ENCODE measurements at places on chromosomes 2 and 18. TPM values are rescaled to one million over a fixed set of nuclear protein-coding genes. Genes with fewer than 3 reads are reported as not detected.

GRCh38 chr2:43081131-43081765 is 145.2 kb downstream of the ZFP36L2 start:
- DNase-seq, result no peak

GRCh38 chr2:22499082-22499839 is 885.7 kb upstream of the KLHL29 start:
- DNase-seq, result no peak

GRCh38 chr2:2788076-2788475 is 457.0 kb upstream of the MYT1L start:
- DNase-seq, result no peak

GRCh38 chr2:212384027-212384426 is 154.6 kb downstream of the ERBB4 start:
- DNase-seq, result no peak

- no peak for DNase-seq
These were observed 9.8 kb downstream of the HNRNPLL start for GRCh38 chr2:38592951-38593350.

GRCh38 chr2:107712857-107713256 is 113.8 kb upstream of the RGPD4 start:
- no peak for DNase-seq

DNA sequence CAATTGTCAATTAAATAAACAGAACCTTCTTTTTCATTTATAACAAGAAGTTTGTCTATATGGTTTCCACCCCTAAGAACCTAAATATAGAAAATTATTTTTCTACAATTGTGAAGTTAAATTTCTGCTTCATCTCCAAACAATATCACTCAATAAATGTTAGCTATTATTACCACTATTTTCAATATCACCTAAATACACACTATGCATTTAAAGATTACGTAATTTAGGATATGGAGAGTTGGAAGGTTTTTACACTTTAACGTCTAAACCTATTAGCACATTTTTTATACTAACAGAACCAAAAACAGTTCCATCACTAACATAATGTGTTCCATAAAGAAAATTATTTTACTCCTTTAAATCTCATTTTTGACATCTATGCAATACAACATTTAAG is 48.0 kb downstream of the ROCK2 start:
- DNase-seq, result no peak

- DNase-seq, result peak; percentile 62
These were observed 182.5 kb downstream of the C1D start for GRCh38 chr2:67880291-67880761.

DNA sequence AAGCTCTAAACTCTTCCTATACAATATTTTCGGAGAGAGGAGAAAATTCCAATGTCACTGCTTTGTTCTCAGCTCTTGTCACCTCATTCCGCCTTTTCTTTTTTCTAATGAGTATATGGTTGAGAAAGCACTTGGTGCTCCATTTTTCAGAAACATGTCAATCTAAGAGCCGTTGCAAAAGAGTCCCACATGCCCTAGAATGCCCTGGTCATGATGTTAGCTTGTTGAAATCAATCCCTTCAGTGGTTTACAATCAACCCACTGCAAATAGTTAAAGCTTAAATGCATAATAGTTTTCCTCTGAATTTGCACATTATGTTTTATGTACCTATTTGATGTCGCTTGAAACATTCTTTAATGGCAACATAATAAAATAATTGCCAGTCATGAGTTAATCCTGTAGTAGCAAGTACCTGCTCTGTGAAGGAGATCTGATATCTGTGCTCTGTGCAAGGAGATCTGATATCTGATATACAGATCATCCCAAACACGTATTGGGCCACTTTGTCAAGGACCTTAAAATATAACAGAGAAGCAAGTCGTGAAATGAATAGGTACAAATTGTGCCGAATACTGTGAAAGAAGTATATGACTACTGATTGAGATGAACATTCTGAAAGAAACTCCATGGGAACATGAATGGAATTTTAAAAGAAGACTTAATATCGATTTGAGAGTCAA is 1633.5 kb downstream of the SUCLG1 start:
- no peak for DNase-seq

DNA sequence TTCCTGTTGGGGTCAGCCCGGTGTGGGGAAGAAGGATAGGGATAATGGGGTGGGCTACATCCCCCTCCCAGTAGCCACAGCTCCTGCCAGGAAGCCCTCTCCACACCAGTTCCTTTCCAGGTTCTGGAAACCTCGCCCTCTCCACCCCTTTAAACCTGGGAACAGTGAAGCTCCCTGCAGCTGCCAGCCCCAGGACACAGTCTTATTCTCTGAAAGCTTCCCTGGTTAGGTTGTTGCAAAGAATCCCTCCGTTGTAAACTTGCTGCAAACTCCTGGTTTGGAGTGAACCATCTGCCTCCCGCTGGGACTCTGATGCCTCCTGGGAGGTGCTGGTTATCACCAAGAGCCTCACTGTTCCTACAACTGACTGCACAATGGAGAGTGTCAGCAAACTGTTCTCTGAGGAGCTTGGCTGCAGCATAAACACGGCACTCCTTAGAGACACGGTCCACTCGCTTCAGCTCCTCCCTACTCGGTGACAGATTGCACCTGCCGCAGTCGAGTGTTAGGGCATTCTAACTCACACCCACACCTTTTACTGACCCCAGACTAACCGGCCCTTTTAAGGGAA is 261.8 kb upstream of the RAB6C start:
- peak; percentile 65 for DNase-seq

GRCh38 chr2:101124643-101125366 is 26.4 kb downstream of the TBC1D8 start:
- no peak for DNase-seq

GRCh38 chr2:206832873-206833272 is 67.5 kb downstream of the FASTKD2 start:
- no peak for DNase-seq

- no peak for DNase-seq
These were observed 29.7 kb downstream of the CCDC141 start for GRCh38 chr2:179020156-179020750.

- DNase-seq, result no peak
These were observed 57.2 kb downstream of the CDC42EP3 start for GRCh38 chr2:37614061-37614738.

DNA sequence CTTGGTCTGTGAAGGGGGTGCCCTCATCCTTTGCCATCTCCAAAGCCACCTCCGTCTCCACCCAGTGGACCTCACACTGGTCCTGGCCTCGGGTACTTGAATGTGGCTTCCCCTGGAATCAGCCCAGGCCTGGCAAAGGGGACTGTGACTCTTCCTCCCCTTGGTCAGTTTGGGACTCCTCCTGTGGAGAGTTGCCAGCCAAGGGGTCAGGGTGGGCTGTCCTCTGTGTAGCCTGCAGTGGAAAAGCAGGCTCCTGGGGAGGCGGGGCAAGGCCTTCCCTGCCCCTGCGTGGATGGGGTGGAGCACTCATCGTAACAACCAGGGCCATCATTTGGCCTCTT is 59.8 kb downstream of the INHBB start:
- DNase-seq, result no peak

DNA sequence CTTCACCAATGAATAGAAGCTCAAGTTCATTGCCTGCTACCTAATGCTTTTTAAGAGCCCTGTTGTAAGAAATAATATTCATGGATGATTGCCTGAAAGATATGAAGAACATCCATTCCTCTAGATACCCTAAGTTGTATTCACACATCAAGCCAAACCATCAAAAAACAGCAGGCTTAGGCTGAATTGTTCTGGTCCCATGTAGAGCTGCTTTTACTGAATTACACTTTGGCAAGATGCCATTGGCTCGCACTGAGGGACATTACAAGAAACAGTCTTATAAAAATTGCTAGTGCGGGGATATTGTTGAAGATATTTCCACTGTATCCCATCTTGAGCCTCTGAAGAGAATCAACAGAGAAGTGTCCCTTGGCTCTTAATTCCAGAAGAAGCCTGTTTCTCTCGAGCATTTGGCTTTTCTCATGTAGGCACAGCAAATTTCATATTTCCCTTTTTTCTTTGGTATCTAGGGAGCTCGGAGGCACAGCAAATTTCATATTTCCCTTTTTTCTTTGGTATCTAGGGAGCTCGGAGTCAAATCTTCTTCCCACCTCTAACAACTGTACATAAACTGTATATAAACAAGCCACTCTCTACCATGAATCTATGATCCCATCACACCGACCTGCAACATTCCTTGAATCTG is 107.5 kb downstream of the COLEC12 start:
- no peak for DNase-seq

DNA sequence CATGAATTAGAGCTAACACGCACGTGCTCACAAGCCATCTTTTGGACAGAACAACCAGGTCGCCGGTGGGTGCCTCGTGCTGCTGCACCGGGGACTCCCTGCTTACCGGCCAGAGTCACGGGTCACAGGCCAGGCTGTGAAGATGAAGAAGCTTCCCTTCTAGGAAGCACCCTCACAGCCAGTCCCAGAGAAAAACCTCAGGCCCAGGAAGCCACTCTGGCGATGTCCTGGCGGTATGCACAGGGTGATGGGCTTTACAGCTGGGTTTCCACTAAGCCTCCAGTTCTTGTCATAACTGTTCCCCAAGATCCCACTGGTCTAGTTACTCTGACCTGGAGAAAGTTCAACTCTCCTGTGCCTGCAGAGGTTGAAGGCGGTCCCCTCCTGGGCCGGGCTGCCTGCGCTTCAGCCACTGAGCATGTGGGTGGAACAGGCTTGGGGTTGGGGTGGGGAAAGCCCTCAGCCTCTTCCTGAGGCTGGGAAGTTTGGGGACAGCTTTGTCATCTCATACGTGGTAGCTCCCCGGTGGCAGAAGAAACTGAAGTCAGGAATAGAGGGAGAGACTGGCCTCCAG is 15.2 kb upstream of the DIS3L2 start:
- DNase-seq, result no peak

DNA sequence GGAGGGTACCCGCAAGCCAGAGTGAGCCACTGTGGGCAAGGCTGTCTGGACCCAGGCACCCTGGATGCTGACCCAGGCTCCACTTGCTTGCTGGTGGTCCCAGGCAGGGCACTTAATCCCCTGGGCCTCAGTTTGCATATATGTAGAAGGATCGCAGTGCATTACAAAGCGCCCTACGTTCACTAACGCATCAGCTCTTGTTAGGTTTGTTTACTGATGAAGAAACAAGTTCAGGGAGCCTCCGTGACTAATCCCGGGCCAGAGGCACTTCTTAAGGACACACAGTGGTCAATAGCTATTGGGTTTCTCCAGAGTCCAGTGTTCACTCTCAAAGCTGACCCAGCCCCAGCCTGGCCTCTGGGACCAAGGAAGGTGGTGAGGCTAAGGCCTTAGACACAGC is 70.2 kb downstream of the LBH start:
- no peak for DNase-seq

GRCh38 chr2:74696829-74697228 is 42.8 kb downstream of the SEMA4F start:
- DNase-seq, result no peak

GRCh38 chr2:202612145-202612544 is 22.6 kb upstream of the FAM117B start:
- DNase-seq, result no peak

DNA sequence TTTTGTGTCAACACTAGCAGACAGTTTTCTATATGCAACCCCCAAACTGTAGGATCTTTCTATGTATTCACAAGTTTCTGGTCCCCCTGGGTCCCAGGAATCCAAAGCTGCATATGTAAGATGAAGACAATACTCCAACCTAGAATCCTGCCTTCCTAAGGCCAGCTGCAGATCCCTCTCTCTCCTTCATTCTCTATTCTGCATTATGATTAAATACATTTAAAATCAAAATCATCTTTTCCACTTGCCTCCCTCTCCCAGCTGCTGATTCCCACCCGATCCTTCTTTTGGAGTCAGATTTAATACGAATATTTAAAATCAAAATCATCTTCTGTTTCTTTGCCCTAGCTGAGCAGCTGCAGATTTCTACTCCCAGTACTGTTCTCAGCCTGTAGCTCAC is 783.0 kb upstream of the ZEB2 start:
- no peak for DNase-seq

DNA sequence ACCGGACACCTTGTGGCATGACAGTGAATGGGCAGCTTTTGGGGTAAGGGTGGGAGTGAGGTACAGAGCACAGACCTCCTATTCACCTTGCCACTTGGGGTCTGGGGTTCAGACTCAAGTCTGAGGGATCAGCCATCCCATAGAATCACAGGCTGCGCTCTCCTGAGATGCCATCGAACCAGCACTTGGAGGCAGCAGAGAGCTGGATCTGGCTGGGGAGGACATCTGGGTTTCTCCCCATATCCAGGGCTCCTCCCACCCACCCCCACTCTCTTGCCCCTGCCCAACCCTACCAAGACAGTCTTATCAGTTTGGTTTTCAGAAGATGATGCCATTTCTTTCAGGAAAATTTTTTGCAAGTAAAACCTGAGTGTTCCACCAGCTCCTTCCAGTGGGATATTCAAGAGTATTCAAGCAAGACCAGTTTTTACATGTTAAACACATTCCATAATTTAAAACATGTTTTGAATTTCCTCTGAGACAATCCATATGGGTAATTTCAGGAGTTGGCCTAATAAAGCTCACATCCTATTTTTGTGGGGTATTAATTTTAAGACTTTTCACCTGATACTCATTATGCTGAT is 29.2 kb upstream of the TEX44 start:
- DNase-seq, result no peak

DNA sequence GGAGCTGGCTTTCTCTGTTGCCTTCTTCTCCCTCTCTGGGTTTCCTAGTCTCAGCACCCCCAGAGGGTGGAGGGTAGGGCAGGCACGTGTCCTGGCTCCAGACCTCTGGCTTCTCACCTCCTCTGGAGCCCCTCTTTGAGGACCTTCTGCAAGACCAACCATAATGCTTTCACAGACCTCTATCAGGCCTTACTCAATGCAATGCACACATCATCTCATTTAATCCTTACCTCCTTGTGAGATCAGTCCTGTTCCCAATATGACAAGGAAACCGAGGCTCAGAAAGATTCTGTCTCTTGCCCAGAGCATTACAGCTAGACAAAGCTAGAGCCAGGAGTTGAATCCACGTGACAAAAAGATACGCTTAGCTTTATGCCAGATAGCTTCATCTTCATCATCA is 8.2 kb downstream of the ATOH8 start:
- DNase-seq, result no peak

- DNase-seq, result no peak
These were observed 358.9 kb upstream of the ETAA1 start for GRCh38 chr2:67038195-67038594.

GRCh38 chr2:25417715-25418369 is 76.1 kb upstream of the DNMT3A start:
- no peak for DNase-seq

GRCh38 chr18:38900445-38900844 is 1334.8 kb upstream of the CELF4 start:
- DNase-seq, result no peak

DNA sequence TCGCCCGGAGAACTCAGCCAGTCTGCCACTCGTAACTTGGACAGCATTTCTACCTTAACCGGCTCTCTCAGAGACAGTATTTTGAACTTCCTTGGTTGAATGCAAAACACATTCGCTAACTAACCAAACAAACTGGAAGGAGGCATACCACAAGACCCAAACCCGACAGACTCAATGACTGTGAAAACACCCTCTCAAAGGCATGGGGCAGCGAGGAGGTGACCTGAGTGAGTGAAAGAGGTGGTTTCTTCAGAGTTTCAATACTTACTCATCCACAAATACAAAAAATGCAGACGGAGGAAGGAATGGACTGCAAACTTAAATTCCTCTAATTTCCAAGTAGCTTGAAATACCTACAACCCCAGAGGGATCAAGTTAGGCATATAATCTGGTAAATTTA is 132.9 kb downstream of the GAREM1 start:
- no peak for DNase-seq

The IL1R1 gene
- 24.9 TPM for polyA plus RNA-seq

The PLA2R1 gene
- polyA plus RNA-seq, result 81.4 TPM

The CHRNA1 gene
- polyA plus RNA-seq, result 0.93 TPM

The LYPD1 gene
- 104 TPM for polyA plus RNA-seq

The DDX1 gene
- 159 TPM for polyA plus RNA-seq

The NPPC gene
- polyA plus RNA-seq, result 0.73 TPM

The DCTN1 gene
- 179 TPM for polyA plus RNA-seq

The LRATD1 gene
- 28.0 TPM for polyA plus RNA-seq

The FECH gene
- polyA plus RNA-seq, result 39.0 TPM

The OTOS gene
- polyA plus RNA-seq, result not detected

Measured in renal pelvis (tissue), 12 donors.